ENCODE measurements at places on chromosomes 2 and 18.

GRCh38 chr18:70228536-70228935 lies 23.0 kb upstream of the RTTN start:
- no peak for DNase-seq

DNA sequence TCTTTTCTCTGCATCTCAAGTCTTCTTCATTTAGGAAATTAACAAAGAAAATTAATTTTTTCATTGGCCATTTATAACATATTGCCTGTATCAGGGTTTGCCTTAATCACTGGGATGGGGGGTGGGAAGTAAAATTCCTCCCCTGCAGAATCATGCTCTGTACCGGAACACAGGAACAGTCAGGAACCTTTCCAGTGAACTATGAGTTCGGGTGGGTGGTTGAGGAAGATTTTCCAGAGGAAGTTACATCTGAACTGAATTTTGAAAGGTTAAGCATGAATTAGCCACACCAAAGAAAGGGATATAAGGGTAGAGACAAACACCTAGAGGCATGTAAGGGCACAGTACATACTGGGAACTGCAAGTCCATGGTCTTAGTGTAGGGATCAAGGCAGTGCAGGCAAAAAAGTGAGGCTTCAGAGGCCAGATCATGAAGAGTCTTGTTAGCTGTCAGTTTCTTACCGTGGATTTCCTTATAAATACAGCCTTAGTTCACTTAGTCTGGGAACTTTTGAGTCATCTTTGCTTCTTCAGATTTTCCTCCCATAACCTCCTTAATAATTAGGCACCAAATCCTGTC lies 55.6 kb downstream of the FAM117B start:
- DNase-seq, result no peak

DNA sequence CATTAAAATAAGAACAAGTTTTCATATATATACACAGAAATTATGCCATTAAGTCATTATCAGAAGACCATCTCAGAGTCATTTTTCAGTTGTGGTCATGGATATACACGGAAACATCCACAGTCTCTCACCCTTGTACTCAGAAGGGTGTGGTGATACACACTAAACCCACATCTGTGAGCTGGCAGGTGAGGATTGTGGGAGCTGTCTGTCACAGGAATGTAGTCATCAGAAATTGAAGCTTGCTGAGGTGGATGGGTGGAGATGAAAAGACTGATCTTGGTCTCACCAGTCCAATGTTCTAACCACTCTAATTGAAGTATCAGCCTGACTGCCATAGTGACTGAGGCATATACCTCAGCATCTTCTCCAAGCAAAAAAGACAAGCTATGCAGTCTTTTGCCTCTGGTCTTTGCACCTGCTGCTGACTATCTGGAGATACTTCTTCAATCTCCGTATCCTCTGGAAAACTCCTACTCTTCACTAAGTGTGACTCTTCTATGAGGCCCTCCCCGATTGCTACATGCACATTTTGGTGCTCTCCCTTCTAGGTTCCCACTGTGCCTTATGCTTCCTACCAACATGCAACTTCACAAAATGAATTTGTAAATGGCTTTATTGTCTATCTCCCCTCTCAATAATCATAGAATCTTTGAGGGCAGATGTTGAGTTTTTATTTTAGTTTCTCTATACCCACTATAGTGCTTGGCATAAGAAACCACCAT lies 232.8 kb downstream of the DYM start:
- peak; percentile 7 for DNase-seq

DNA sequence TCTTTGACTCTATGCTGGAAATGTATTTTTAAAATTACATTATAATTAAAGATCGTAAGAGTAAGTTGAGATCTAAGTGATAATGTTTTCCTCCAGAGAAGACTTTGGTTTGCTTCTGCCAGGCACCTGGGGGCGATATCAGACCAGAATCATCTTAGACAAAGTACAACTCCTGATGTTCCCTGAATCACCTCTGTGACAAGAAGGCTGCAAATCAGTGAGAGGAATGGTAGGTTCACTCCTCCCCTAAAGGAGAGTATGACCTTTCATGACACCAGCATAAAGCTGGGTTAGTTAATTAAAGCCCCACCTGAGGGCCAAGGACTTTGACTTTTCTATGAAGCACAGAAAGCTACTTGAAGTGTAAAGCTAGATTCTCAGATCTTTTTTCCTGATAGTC lies 114.4 kb upstream of the DTNA start:
- DNase-seq, result no peak

DNA sequence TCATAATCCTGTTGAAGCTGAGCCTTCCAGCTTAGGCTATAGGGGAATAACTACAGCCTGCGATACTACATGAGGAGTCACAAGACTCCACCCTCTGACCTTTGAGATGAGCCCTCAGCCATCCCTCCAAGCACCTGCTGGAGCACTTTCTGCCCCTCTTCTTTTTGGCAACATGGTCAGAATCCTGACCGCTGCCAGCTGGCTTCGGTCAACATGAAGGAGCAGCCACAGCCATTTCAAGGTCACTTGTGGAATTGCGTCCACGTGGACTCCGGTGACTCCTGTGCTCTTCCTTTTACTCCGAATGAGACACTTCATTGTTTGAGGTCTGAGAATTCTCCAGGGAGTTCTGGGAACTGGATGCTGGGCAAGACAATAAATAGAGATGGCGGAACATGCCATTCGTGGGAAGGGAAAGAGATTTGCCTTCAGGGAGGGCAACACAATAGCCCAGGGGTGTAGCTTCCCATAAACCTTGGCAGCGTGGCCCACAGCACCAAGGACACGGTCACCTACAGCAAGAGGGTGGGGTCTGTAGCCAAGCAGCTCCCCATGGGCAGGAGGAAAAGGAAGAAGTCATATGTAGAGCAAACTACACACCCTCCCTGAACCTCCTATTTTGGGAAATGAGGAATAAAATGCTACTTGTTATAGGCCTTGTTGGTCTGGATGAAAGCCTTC lies 73.3 kb upstream of the PPP1CB start:
- DNase-seq, result no peak

DNA sequence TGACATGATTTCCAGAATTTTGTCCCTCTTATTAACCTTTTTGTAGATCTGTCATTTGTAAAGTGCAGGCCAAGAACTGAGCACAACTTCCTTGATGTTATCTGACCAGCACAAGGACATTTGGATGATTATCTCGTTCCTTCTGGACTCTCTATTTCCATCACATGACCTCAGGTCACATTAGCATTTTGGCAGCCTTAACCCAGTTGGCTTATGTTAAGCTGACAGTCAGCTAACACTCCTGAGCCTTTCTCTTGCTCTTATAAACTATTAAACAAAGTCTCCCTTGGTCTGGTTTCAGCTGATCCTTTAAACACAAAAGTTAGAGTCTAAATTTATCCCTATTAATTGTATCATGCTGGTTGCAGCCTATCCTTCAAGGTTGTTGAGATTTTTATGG lies 167.2 kb upstream of the RBBP8 start:
- DNase-seq, result no peak

DNA sequence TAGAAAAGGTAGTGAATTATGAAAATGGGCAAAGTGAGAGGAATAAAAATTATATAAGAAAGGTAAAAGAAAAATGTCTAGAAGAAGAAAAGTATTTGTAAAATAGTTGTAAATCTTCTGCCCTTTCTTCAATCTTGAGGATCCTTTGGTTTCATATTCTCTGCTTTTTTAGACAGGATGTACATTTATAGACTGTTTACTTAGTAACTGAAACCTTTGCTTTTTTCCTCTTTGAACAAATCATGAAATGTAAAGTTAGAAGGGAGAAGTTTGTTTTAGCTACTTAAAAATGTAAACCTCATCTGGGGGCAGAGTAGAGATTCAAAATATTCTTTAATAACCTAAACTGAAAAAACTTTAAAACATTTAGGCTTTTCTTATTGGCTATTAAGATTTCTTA lies 150.4 kb upstream of the ITGA4 start:
- no peak for DNase-seq

DNA sequence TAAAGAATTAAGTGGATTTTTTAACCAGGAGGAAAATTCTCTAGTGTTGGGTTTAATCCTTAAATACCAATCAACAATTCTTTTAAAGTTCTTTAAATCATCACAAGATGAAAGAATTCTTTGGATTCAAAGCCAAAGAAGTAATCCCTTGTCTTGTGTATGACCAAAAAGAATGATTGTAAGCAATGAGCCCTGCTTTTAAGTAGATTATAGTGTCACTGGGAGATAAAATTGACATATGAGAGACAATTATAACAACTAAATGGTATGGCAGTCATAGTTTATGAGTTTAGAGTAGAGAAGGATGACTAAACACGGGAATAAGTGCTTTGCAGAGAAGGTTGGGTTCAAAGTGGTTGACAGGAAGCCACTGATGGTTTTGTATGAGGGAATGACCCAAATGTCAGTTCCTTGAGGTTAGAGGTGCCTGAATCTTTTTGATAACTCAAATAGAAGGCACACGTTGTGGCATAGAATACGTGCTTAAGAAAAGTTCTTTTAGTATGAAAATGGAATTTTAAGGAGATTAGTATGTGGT lies 199.6 kb upstream of the TCF4 start:
- no peak for DNase-seq

DNA sequence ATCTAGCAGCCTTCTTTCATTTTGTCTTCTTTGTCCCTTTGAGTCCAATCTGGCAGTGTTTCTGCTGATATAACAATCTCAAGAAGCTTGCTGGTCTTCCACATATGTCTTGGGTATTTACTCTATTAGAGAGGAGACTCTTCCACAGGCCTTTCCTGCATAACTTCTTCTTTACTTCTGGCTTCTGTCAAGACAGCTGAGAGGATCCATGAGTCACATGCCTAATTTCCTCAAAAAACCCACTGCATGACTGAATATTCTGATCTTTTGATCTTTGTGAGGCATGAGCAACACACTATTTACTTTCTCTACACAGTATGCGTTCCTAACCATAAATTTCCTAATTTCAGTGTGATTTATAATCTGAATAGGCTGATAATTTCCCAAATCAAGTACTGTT lies 5.1 kb upstream of the DCC start:
- no peak for DNase-seq

DNA sequence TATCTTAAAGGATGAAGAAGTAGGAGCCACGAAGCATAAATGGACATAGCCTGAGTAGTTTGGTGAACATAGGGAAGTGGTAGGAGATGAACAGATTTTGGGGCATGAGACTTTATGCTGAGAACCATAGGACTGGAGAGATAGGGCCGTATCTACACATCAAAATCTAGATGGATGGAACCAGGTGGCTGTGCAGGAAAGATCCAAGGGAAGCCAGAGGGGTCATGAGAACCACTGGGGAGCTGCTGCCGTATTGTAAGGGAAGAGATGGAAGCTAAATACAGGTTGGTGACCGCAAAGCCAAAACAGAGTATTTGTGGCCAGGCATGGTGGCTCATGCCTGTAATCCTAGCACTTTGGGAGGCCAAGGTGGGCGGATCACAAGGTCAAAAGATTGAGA lies 124.3 kb downstream of the TRIB2 start:
- no peak for DNase-seq

- DNase-seq, result no peak
Measured at GRCh38 chr2:36376319-36376765, 20.8 kb downstream of the CRIM1 start.

DNA sequence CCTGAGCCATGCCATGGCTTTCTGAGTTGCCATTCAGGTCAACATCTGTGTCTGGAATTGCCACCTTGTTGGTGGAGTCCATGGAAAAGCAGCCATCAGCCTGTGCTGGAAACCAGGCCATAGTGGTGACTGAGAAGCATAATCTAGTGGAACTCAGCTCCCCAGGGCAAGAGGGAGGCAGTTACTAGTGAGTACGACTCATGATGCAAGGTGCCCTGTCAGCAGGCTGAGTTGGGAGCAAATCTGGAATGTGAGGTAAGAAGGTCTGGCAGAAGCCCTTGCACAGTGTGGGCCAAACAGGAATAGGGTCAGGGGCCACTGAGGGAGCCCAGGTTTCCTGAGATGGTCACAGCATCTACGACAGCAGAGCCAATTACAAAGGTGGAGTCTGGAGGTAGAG lies 37.1 kb downstream of the SULT1C2 start:
- no peak for DNase-seq

DNA sequence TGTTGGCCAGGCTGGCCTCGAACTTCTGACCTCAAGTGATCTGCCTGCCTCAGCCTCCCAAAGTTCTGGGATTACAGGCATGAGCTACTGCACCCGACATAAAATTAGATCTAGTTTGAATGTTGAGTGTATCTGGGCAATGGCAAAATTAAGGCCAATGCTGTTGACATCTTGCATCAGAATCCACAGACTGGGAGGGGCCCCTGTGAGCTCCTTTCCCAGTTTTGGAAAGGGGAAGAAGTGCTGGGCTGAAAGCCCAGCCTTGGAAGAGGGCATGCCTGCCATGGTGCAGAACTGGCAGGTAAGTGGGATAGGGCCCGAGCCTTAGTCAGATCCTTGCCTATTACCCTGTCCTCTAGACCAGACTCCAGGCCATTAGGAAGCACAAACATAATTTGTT lies 4.5 kb upstream of the MYOM1 start:
- DNase-seq, result no peak

DNA sequence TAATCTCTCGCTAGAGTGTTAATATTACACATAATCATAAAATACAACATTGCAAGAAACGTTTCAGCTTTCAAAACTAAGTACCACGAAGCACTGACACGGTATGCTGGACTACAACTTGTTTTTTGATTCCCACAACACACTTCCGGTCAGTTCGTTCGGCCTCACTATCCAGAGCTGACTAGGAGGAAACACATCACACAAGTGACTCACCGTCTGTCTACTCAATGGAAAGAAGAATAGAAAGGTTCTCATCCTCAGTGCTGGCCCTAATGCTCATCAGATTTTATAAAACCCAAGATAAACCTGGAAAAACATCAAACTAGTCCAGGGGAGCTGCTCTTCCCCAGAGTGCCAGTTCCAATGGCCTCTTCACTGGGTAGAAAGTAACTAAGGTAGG lies 42.9 kb downstream of the ZNF385B start:
- DNase-seq, result no peak

- DNase-seq, result no peak
Measured at GRCh38 chr18:12318334-12318697, 10.3 kb downstream of the TUBB6 start.

- no peak for DNase-seq
Measured at GRCh38 chr2:218861645-218862318, 2.2 kb downstream of the WNT6 start.

DNA sequence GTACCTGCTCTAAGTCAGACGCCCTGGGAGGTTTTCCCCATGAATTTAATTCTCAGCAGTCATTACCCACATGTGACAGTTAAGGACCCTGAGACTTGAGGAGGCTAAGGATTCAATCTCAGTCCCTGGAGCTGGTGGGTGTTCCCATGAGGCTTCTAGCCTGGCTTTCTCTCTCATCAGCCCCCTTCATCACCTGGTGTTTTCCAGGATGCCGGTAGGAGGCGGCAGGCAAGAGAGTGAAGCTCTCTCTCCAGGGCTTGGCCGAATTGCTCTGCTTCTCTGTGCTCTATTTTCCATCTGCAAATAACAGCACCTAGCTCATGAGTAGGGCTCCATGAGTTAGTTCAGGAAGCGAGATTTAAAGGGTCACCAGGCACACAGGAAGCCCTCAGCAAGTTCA lies 241.9 kb downstream of the PTPRM start:
- DNase-seq, result no peak
